ENCODE measurements at places on chromosomes 12 and 14. TPM values are rescaled to one million over a fixed set of nuclear protein-coding genes. Genes with fewer than 3 reads are reported as not detected.

KIF21A gene
- polyA plus RNA-seq: 25.6 TPM

PMCH gene
- 1.1 TPM for polyA plus RNA-seq

CMKLR1 gene
- 0.71 TPM for polyA plus RNA-seq

TAS2R20 gene
- polyA plus RNA-seq: not detected

EEA1 gene
- polyA plus RNA-seq: 25.8 TPM

GDF11 gene
- 3.8 TPM for polyA plus RNA-seq

Data from GM23338 (cell line).